ENCODE measurements at places on chromosomes 13 and 19.
A peak's percentile ranks its signal among the peaks of the same experiment; 100 is the strongest.

DNA sequence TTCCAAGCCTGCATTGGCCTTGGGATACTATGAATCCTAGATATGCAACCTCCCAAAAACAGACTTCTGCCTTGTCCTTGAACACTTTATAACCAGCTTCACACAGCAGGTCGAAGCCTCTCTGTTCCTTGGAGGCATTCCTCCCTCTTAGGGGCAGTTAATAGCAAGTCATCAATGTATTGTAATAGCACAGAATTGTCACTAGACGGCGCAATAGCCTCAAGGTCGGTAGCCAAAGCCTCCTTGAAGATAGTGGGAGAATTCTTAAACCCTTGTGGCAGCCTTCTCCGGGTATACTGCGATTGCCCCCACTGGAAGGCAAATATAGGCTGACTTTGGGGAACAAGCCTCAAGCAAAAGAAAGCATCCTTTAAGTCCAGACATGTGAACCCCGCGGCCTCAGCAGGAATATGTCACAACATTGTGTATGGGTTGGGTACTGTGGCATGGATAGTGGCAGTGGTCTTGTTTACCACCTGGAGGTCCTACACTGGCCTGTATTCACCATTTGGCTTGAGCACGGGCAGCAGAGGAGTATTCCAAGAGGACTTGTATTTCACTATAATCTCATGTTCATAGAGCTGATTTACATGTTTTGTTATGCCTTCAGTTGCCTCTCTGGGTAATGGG, 61.1 kb downstream of the ZNF431 start:
- no peak for DNase-seq

DNA sequence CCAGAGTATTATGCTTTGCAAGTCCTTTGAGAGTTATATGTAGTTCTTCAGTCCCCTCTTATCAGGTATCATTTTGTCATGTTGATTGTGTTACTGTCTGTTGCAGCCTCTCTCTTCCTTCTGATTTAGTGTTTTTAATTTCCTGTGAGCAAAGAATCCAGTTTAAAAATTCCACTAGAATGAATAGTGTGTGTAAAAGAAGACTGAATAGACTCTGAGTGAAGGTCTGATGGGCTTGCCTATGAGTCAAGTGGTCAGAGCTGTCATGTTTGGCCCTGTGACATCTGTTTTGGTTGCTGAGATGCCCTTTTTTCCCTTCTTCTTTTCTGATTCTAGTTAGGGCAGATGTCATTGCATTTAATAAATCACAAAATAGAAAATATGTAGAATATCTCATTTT, 23.3 kb upstream of the KCTD4 start:
- DNase-seq: no peak

- DNase-seq: peak; percentile 44
Measured at GRCh38 chr19:14363183-14364097, 17.8 kb upstream of the ADGRE5 start.

DNA sequence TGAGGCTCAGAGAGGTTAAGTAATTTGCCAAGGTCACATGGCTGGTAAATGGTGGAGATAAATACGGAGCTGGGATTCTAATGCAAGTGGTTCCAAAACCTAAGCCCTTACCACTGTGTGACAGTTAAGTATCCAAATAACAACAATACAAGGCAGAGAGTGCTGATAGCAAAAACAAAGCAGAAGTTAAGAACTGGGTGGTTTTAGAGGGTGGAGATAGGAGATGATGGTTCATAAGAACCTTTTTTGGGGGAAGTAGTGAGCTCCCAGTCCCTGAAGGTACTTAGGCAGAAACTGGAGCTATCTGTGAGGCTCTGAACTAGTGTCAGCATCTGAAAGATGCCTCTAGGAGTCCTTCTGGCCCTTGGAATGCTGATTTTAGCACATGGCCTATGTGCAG, 56.2 kb upstream of the UBE2L5 start:
- DNase-seq: no peak

DNA sequence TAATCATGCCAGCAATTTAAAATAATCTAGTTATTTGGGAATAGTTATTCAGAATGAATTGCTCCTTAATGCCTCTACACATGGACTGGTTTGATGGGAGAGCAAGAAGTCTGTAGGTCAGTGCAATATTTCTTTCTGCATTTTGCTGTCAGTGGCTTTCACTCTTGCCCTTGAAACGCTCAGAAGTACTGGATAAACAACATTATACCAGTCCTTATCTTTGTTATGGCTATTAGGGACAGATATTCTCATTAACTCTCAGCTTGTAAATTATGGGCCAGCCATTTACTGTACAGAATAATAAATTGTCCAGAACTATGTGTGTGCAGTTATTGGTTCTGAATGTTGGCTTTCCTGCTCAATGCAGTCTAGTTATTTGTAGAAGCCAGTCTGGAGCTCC, 224.4 kb downstream of the OXGR1 start:
- DNase-seq: no peak

DNA sequence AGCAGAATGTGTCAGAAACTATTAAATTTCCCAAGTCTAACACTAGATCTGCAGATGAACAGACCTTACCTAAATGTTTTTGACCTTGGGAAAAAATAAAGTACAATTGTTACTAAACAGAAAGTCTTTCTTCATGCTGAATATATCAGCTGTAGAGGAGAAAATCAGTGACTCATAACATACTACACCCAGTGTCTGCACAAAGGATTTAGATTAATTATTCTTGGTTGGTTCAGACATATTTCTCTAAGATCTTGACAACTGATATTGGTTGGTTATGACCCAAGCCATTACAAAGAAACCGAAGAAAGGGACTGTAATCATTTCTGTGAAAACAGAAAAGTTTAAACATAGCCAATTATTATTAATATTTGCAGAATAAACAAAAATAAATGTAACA, 225.1 kb downstream of the HS6ST3 start:
- no peak for DNase-seq

DNA sequence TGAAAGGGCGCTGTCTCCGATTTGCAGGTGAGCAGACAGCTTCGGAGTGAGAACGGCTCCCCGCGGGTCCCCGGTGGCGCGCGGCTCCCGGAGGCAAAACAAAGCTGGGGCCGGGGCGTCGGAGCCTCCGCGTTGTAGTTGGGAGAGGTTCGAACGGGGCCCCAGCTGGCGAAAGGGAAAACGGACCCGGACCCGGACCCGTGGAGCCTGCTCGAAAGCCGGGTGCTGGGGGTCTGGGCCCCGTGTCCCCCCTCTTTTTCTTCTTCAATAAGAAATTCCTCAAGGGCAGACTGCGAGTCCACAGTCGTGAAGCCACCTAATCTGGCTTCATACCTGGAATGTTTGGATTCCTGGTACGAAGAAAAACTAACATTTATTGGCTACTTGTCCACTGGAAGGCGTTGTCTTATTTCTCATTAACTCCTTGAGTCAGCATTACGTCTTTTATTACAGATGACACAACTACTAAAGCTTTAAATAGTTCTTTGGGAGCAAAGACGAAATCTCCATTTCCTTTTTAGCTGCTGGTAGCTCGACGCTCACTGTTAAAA, 632 bp upstream of the MTIF3 start:
- no peak for DNase-seq

GRCh38 chr19:30696514-30696913, 324.3 kb downstream of the ZNF536 start:
- no peak for DNase-seq

GRCh38 chr13:64553411-64554129, 2676.6 kb downstream of the PCDH9 start:
- no peak for DNase-seq

DNA sequence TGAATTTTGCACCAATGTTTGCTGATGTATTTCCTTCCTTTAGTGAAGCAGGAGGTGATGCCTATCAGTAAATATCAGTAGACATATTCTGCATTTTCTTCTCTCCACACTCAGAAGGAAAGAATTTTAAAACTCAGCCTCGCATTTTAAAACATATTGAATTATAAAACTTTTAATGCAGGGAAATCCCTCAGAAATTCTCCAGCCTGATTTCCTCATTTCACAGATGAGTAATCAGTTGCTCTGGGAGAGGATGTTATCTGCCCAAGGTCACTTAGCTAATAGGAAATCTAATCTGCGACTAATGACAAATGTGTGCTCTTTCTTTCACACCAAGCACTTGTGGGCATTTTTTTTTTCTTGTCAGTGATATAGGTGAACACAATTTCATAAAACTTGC, 320.6 kb downstream of the ITGBL1 start:
- no peak for DNase-seq

DNA sequence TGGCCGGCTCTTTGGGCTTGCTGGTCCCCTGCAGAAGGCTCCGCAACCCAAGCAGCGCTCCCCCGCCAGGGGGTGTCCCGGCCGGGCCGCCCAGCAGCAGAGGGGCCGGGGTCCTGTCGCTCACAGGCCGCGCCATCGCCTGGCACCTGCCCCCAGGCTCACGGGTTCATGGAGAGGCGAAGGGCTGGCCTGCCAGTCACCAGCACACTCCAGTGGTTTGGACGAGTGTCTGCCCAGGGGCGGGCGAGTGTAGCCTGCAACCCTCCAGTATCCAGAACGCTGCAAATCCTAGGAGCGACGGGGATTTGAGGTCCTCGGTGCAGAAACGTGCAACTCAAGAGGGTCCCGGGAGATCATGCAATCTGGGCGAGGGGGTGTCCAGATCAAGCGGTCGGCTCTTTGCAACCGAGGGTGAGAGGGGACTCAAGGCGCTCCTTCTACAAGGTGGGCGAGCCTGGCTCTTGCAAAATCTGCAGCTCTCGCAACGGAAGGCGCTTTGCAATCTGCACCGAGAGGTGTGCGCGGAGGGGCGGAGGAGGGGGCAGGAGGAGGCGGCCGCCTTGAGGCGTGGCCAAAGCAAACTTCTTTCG, at the start of gene DBP:
DBP (minus strand) TSS at position 521 of the 590 bp plus-strand sequence; CDS start at position 136, 385 bp downstream.
- DNase-seq: no peak

DNA sequence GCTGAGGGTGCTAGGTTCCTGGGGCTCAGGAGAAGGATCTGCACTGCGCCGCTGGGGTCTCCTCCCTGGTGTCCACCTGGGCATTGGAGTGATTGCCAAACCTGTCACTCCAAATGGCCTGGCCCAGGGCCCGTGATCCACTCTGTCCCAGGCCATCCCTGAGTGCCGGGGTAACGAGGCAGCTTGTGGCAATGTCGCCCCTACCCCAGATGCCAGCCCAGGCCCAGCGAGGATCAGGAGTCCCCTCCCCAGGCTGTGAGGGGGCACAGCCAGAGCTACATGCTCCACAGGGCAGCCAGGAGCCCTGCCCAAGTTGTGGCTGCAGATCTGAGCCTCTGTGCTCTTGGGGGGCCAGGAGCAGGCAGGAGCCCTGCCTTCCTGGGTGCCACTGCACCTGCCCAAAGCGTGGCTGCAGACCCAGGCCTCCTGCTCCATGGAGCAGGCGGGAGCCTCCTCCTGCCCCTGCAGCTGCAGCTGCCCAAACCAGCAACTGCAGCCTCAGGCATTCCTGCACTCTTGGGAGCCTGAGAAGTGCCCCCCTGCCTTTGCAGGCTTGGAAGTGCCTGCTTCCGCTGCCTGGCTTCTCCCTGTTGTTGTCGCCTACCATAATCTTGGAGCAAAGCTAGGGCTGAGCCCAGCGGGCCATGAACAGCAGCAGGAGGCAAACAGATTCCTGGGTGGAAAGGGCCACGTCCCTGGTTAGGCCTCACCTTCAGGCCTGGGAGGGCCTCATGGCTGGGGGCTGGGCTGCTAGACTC, 4.6 kb downstream of the IGFL4 start:
- no peak for DNase-seq

GRCh38 chr13:24737042-24737441, 26.9 kb upstream of the RNF17 start:
- no peak for DNase-seq

DNA sequence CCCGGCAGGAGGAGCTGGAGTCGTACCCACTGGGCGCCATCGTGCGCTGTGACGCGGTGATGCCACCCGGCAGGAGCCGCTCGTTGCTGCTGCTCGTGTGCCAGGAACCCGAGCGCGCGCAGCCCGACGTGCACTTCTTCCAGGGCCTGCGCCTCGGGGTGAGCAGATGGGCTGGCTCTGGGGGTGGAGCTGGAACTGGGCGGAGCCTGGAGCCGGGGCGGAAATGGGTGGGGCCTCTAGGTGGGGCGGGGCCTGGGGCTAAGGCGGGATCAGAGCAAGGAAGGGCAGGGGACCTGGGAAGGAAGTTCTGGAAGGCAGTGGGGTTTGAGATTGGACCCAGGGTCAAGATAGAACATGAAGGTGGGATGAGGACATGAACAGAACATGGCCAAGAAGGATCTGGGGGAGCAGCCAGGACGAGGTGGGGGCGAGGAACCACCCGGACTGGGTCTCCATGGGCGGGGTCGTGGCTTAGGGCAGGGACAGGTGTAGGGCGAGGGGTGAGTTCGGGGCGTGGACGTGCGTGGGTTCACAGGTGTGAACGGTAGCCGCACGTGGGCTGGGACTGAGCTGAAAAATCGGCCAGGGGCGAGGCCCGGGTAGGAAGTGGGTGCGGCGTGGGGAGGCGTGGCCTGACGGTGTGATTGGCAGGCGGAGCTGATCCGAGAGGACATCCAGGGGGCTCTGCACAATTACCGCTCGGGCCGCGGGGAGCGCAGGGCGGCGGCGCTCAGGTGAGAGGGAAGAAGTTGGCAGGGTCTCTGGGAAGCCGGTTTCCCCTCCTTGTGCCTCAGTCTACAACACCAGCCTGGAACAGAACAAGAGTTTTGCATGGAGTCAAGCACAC, 4.7 kb downstream of the EPS8L1 start:
- DNase-seq: peak; percentile 33

- peak; percentile 3 for DNase-seq
Measured at GRCh38 chr19:53511933-53512374, 26.0 kb upstream of the ZNF331 start.

DNA sequence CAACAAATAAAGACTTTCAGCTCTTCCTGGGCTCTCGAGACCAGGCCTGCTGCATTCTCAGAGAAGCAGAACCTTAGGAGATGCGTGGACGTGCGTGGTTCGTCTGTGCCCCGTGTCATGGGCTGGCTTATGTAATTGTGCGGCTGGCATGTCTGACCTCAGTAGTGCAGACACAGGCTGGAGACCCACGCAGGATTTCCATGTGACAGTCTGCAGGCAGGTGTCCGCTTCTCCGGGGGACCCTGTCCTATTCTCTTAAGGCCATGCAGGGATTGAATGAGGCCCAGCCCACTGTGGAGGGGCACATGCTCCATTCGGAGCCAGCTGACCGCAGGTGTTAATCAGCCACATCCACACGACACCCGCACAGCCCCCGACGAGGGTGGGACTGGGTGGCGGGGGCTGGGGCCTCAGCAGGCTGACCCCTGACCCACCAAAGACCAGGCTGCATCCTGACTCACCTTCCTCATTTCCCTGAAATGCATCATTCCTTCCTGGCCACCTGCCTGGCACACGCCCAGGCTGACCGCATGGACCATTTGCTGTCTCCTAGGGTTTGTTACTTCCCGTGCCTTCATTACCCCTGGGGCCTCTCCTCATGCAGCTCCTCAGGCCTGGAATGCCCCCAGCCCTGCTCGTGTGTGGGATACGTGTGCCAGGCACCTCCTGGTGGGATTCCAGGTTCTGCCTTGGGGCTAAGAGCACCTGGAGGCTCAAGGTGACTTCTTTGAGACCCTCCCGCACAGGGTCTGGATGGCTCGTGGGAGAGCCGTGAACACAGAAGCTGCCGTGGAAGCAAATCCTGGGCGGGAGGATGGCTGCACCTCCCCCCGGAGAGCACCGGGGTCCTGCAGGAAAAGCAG, 10.7 kb upstream of the MCF2L start:
- DNase-seq: no peak

- no peak for DNase-seq
Measured at GRCh38 chr19:5125797-5126497, 157.0 kb downstream of the KDM4B start.

- DNase-seq: no peak
Measured at GRCh38 chr19:36010402-36010801, 1.8 kb upstream of the SYNE4 start.

- no peak for DNase-seq
Measured at GRCh38 chr13:66353664-66354063, 876.5 kb downstream of the PCDH9 start.

Data from fibroblast of the conjunctiva (primary cell).